ENCODE measurements at places on chromosomes 16 and 17. TPM values are rescaled to one million over a fixed set of nuclear protein-coding genes. Genes with fewer than 3 reads are reported as not detected.

DNA sequence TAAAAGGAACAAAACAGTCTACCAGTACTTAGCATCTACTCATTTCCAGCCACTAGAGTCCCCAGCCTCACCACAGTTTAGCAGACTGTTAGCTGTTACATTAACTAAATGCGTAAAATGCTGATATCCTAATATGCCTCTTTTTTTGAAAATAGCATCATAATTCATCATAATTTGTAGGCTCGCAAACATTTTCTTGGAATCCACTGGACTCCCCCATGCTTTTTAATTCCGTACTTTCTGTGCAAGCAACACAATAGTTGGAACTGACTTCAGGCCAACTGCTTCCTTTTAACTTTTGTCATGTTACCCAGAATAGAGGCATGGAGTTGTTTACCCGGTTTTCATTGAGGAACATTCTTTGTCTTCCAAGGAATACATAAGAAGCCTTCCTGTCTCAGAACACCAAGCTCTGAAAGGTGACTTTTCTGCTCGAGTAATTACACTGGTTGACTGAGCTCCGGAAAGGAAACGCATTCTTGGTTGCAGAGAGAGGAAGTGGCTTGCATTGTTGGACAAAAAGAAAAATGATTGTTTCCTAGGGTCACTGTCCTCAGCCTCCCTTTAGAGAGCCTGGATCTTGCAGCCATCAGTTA lies 30.9 kb upstream of the SEC14L1 start:
- no peak for DNase-seq

Gene VMO1
- total RNA-seq = 0.62 TPM

DNA sequence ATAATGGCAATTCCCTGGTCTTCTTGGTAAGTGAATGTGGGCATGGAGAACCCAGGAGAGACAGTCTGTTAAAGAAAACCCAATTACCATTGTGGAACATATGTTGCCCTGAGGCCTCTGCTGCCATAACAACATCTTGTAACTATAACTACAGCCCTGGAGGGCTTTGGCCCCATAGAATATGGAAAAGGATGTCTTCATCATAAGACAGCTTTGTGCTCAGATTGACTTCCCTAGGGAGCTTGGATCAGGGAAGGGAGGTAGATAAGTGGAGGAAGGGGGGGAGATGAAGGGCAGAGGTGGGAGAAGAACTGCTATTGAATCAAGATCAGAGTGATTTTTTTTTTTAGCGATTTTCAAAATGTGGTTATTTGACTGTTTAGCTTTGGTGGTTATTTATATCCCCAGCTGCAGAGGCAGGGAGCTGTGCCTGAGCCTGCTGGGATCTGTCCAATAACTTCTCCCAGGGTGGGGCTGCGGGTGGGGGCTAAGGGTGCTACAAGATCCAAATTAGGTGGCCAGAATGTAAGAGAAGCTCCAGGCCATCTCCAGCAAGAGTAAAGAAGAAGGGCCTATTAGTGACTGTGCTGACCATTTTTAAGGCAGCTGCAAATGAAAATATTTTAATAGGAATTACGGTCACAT lies 5.3 kb upstream of the KAT7 start:
- no peak for DNase-seq

- no peak for DNase-seq
Measured at GRCh38 chr16:31707743-31708335, 165.8 kb upstream of the ZNF267 start.

DNA sequence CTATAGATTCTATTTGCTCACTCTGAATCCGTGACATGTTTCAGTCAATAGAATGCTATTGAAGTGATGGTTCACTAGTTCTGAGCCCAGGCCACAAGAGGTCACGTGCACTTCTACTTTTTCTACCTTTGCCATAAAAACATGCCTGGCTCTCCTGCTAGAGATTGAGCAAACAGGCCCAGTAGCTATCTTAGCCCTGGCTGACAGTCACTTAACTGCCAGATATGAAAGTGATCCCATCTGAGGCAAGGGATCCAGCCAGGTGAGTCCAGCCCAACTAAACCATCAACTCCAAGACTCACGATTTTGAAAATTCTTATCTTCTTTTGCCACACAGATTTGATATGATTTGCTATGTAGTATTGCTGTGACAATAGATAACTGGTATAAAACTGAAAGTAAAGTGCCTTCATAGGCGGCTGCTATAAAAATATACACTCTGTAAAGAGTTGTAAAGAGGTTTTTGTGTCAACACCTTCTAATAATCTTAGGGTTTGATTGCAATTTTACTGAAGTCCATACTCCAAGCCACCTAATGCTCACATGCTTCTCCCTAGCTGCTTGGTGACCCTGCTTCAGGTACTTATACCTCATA lies 937.7 kb upstream of the SOX9 start:
- DNase-seq = no peak

Data from occipital lobe (tissue), 3 donors.